ENCODE measurements at places on chromosomes 7 and 10.

- DNase-seq = no peak
Measured at GRCh38 chr10:125881192-125881591, at the start of gene DHX32. Gene DHX32 (minus strand): TSS chr10:125881292. CDS start chr10:125880824, 468 bp downstream.

DNA sequence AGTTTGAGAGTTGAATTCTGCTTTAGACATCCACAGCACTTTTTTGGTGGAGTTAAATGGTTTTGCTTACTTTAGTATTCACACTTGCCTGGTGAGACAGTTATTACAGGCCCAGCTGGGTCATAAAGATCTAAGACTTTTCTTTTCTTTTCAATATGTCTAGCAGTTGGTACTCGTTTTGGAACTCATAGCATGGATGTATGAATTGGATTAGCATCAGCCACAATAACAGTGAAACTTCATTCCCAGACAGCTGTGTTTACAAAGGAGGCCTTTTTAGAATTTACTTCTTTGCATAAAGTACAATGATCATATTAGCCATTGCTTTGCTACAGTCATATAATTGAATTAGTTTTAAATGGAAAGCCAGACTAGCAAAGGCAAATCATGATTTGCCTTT lies 168.4 kb upstream of the DKK1 start:
- no peak for DNase-seq

- DNase-seq = no peak
Measured at GRCh38 chr10:126393076-126393475, 4.8 kb upstream of the ADAM12 start.

DNA sequence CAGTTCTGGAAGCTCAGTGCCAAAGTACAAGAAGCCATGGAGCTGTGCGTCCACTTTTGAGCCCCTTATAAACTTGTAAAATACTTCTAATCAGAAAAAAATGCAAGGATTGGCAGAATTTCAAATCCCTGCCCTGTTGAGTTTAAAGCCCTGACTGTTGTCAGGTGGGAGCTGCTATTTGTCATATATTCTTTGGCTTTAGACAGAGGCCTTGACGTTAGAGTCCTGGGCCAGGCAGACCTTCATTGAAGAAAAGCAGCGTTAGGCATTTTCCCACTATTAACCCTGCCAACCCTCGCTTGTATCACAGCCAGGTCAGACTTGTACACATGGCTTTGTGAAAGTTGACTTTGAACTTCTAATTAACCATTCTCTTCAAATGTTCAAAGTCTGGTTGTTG lies 155.4 kb downstream of the TWIST1 start:
- DNase-seq = no peak

DNA sequence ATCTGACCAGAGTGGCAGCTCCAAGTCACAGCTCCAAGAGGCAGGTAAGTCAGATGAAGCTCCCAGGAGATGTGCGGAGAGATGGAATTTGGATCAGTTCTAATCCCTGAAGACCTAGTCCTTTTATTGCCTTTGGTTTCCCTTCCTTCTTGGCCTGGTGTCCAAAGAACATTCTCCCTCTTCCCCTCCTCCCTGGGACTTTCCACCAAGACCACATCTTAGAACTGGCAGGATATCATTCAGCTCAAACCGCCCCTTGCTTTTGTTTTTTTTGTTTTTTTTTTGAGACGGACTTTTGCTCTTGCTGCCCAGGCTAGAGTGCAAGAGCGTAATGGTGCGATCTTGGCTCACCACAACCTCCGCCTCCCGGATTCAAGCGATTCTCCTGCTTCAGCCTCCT lies 190.8 kb downstream of the GFRA1 start:
- no peak for DNase-seq

DNA sequence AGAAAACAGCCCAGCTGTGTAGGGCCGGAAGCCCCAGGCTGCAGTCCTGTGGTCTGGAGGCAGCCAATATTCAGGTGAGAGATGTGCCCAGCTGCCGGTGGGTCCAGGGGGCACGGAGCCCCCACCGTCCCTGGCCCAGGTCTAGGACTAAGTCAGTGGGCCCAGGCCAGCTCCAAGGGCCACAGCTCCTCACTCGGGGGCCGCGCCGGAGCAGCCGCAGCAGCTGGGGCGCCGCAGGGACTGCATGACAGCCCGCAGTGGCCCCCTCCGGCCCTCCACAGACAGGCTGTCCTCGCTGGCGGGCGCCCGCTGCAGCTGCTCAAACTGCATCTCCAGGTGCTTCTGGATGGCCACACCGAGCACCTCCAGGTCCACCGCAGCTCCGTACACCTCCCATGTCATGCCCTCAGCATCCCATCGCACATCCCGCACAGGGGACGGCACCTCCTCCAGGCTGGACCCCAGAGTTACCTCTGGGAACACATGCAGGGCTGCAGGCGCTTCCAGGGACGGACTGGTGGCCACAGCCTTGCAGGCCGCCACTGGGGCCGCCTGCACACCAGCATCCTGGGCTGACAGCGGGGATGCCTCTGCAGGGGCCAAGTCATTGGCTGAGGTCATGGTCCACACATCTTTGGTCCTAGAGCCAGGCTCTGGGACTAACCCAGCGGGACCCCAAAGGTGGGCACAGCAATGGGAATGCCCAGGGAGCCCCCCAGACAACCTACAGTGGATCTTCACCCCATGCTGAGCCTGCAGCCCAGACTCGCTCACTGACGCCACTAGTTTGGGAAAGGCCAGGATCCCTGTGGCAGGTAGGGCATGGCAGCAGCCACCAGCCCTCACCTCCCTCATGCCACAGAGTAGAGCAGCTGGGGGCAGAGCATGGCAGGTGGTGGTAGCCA lies 7.0 kb downstream of the GPRIN2 start:
- no peak for DNase-seq

DNA sequence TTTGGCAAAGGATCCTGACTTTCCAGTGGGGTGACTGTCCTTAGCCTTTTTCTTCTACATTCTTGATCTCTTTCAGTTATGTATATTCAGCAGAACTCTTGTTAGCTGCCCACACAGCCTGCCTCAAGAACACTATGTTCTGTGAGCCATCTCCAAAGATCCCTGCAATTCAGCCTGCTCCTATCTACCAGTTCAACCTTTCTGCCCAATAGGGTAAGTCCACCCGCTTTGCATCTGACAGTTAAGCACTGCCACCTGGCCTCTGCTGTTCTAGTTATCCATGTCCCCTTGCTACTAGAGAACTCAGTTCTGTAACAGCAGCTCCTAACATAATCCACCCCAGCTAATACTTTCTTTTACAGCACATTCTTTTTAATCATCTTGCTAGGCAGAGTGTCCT lies 13.5 kb downstream of the OR9A2 start:
- no peak for DNase-seq

- no peak for DNase-seq
Measured at GRCh38 chr7:86889501-86889900, 170.0 kb downstream of the ELAPOR2 start.

GRCh38 chr10:47094636-47095035 lies 183.4 kb downstream of the PTPN20 start:
- DNase-seq = no peak

DNA sequence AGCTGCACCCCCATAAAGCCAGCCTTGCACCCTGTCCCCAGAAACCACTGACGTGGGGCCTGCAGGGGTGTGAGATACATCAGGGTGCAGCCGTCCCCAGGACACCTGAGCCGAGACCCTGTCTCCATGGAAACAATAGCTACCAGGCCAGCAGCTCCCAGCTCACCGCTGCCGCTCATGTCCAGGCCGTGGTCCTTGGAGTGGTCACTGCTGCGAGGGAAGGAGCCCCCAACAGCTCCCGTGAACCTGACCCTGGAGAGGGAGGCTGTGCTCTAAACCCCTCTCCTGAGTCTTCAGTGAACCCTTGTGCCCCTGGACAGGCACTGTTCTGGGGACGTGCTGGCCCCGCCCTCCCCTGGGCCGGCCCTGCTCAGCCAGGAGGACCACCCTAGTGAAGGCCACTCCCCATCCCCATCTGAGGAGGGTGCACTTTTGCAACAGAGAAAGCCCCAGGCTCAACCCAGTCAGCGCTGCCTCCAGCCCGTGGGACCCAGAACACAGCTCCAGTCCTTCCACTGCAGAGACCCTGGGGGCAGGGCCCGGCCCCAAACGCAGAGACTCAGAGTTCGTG lies 19.6 kb upstream of the INPP5A start:
- DNase-seq = no peak
